ENCODE measurements at places on chromosomes 2 and 18.

- no peak for DNase-seq
Observed at GRCh38 chr18:47594621-47595086, 335.8 kb downstream of the SMAD2 start.

DNA sequence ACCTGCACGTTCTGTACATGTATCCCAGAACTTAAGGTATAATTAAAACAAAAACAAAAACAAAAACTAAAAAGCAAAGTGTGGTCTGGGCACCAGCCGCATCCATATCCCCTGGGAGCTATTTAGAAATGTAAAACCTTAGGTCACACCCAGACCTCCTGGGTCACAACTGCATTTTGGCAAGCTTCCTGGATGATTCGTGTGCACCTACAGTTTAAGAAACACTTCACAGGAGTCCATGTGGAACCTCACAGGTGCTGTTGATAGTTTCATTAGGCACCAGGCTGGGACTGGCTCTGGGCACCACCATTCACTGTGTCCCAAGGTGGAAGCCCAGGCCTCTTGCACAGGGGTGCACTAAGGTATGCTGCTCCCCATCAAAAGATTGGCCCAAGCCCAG is 103.6 kb upstream of the BOD1L2 start:
- no peak for DNase-seq

DNA sequence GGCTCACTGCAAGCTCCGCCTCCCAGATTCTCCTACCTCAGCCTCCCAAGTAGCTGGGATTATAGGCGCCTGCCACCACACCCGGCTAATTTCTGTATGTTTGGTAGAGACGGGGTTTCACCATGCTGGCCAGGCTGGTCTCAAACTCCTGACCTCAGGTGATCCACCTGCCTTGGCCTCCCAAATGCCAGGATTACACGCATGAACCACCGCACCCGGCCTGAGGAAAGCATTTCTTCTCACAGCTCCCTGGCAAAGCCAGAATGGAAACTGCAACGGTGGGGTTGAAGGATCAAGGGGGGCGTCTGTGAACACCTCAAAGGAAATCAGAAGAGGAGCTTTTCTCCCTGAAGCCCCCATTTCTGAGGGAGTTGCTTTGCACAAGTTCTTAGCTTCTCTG is 11.2 kb upstream of the TEX51 start:
- no peak for DNase-seq

DNA sequence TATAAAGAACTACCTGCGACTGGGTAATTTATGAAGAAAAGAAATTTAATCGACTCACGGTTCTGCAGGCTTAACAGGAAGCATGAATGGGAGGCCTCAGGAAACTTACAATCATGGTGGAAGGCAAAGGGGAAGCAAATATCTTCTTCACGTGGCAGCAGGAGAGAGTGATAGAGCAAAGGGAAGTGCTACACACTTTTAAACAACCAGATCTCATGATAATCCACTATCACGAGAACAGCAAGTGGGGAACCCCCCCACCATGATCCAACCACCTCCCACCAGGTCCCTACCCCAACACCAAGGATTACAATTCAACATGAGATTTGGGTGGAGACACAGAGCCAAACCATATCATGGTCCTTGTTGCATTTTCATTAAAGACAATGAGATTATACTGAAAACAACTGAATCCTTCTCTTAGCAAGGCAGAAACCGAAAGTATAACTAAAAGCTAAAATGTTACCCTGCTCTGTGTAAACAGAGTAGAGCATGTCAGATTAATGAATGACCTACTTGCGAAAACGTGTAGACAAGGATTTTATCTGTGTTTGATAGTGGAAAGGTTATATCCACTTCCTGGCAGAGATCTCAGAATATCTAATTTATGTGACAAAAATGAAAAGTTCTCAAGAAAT is 60.1 kb upstream of the RBBP8 start:
- DNase-seq, result peak; percentile 23

DNA sequence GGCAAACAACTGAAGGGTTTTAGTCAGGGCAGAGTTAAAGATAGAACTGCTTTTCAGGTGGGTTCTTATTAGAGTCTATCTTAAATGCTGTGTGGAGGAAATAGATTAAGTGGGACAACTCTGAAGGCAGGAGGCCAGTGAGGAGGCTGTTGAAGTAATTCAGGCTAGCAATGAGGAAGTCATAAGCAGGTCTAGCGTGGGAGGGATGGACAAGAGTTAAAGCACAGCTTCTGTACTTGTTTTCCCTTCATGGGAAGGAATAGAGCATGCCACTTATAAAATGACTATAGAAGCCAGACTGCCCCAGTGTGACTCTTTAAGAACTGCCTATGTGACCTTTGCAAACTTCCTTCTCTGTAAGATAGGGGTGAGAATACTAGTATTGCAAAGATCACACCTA is 202.0 kb upstream of the LRRTM1 start:
- DNase-seq, result no peak

DNA sequence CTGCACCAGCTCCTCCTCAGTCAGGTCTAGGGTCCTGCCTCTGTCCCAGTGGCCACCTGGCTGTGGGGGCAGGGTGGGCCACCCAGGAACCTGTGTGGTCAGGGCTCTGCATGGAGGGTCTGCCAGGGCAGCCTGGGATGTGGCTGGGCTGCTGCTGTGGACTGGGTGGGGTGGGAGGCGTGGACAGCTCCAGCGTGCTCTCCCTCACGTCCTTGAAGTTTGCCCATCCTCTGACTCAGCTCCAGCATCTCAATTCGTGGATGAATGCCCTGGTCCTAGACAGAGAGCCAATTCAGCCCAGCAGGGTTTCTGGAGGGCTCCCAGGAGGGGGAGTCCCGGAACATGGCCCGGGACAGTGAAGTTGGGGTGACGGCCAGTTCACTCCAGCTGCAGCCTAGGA is 64.3 kb upstream of the EPAS1 start:
- DNase-seq, result peak; percentile 14

- no peak for DNase-seq
Observed at GRCh38 chr18:53909668-53910067, 314.8 kb downstream of the MBD2 start.

DNA sequence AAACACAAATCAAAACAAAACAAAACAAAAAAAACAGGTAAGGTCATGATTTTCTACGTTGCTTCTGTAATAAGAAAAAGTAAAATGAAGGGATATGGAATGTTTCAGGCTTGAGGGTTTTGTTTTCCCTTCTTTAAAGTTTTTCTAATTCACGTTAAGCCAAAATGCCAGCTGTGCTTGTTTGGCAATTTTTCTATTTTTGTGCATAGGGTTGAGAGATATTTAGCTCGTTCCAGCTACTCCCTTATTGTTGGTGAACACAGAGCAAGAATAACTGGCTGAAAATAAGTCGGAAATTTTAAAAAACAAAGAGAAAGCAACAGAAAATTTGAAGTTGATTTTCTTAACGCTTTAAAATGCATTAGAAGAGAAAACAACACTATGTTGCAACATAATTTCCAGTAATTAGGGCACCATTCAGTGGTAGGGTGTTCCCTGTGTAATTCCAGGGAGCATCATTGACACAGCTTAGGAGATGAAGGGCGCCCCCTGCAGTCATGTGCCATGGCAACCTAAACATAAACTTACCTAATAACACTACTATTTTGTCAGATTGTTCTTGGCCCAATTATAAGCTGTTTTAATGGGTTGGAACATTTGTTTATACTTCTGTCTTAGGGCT is 99.5 kb downstream of the DTNA start:
- DNase-seq, result peak; percentile 29

Measured in kidney glomerular epithelial cell (primary cell).